MG63 (cell line): ENCODE measurements at places on chromosomes 2 and 18.
A peak's percentile ranks its signal among the peaks of the same experiment; 100 is the strongest.

- no peak for DNase-seq
These were observed 133.2 kb downstream of the COL4A4 start for GRCh38 chr2:227030789-227031188.

- no peak for DNase-seq
These were observed 1721.0 kb upstream of the PIK3C3 start for GRCh38 chr18:40233931-40234616.

- no peak for DNase-seq
These were observed 4.0 kb upstream of the TEX51 start for GRCh38 chr2:126894585-126895182.

- DNase-seq: peak; percentile 35
These were observed 37.0 kb upstream of the TMEM18 start for GRCh38 chr2:714005-714741.

- DNase-seq: no peak
These were observed 194.0 kb downstream of the ZFP36L2 start for GRCh38 chr2:43032213-43033015.

DNA sequence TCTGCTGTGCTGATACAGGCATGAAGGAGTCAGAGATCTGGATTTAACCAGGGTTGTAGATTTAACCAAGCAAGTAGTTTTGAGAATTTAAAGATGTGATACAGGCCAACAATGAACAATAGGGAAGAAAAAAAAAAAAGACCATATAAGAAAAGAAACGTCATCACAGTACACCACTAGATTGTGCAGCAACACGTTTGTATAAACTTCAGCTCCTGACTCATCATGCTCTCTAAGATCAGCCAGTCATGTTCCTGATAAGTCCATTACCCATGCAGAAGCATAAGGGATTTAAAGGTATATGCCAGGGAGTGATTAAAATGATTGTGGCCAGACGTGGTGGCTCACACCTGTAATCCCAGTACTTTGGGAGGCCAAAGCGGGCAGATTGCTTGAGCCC, 22.3 kb upstream of the ERICH2 start:
- peak; percentile 37 for DNase-seq

DNA sequence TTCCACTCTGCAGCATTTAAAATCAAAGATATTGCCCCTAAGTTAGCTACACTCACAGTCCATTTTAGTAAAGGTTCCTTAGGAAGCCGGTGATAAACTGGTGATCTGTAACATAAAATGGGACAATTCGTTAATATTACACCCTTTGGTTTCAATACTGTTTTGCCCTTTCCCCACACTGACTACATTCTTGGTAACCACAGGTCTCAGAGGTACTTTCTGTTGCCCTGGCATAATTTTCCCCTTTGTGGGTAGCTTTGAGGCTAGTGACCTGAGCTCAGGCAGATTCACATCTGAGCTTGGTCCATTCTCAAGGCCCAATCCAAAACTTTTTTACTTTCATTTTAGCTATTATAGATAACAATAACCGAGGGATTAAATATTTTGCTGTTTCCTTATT, 32.9 kb upstream of the CSRNP3 start:
- DNase-seq: no peak

GRCh38 chr2:144559681-144560080, 39.8 kb upstream of the ZEB2 start:
- DNase-seq: no peak

DNA sequence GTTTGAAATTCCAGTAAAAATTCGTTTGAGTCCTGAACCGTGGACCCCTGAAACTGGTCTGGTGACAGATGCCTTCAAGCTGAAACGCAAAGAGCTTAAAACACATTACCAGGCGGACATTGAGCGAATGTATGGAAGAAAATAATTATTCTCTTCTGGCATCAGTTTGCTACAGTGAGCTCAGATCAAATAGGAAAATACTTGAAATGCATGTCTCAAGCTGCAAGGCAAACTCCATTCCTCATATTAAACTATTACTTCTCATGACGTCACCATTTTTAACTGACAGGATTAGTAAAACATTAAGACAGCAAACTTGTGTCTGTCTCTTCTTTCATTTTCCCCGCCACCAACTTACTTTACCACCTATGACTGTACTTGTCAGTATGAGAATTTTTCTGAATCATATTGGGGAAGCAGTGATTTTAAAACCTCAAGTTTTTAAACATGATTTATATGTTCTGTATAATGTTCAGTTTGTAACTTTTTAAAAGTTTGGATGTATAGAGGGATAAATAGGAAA, 80.7 kb downstream of the ACSL3 start:
- no peak for DNase-seq

GRCh38 chr2:53859206-53860181, at the start of gene GPR75:
Gene GPR75 (minus strand): TSS chr2:53859967. CDS start chr2:53854756, 5,211 bp downstream.
- DNase-seq: no peak

GRCh38 chr2:11498543-11499034, 32.6 kb upstream of the E2F6 start:
- DNase-seq: peak; percentile 26

GRCh38 chr18:13661051-13661778, 65.1 kb downstream of the FAM210A start:
- DNase-seq: no peak

DNA sequence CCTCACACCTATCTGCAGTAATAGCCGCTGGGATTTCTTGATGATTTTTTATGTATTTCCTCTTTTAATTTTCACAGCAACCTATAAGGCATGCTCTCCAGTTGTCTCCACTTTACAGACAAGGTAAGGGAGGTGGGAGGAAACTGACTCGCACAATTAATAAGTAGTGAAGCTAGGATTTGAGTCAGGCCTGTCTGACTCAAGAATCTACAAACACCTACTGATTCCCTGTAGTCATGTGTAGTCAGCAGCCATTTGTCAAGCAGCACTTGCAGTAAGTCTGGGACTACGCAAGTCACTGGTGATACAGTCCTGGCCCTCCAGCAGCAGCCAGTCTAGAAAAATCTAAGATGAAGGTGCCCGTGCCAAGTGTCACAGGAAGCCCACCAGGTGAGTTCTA, 193.6 kb upstream of the PKDCC start:
- DNase-seq: no peak

GRCh38 chr18:3184275-3184963, 35.3 kb downstream of the MYOM1 start:
- no peak for DNase-seq

DNA sequence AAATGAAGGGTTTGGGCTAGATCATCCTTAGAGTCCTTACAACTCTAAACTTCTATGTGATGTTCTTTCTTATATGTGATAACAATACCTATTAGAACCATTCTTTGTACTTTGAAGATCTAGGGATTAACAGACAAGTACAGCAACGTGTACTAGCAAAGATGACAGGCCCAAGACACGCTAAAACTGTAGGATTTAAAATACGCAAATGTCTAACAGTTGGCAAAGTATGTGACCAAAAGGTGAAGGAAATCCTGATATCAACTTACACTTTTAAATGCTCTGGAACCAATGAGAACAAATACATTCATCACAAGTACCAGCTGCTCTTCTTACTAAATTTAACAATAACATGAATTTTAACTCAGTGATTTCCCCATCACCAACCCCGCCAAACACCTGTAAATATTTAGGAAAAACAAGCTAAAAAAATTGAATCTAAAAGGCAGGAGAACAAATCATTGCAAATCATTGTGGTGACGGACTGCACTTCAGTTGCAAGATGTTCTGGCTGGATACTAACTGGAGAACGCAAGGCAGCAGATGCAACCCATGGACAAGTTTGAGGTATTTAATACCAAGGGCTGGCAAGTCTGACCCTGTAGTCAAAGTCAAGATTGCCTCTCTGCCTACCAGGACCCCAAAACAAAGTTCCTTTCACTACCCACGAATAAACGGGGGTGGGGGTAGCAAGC, 1.4 kb downstream of the ANKRD44 start:
- no peak for DNase-seq

- no peak for DNase-seq
These were observed 174.7 kb downstream of the DNER start for GRCh38 chr2:229539628-229540027.

DNA sequence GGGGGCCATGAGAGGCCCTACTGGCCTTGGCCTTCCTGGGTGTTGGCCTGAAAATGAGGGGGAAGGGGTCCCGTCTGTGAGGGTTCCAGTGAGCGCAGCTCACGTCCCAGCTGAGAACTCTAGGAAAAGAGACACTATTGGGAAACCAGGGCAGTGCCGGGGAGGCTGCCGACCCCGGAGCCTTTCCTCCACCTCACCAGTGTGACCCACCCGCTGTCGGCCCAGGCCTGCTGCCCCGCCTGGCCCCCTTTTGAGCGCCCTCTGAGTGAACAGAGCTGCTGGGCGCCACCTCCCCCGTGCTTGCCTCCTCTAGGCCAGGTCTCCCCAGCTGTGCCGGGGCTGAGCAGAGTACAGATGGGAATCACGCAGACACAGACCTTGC, 17.5 kb upstream of the ARHGEF4 start:
- DNase-seq: no peak

GRCh38 chr2:25620077-25620476, 53.3 kb downstream of the DTNB start:
- no peak for DNase-seq

DNA sequence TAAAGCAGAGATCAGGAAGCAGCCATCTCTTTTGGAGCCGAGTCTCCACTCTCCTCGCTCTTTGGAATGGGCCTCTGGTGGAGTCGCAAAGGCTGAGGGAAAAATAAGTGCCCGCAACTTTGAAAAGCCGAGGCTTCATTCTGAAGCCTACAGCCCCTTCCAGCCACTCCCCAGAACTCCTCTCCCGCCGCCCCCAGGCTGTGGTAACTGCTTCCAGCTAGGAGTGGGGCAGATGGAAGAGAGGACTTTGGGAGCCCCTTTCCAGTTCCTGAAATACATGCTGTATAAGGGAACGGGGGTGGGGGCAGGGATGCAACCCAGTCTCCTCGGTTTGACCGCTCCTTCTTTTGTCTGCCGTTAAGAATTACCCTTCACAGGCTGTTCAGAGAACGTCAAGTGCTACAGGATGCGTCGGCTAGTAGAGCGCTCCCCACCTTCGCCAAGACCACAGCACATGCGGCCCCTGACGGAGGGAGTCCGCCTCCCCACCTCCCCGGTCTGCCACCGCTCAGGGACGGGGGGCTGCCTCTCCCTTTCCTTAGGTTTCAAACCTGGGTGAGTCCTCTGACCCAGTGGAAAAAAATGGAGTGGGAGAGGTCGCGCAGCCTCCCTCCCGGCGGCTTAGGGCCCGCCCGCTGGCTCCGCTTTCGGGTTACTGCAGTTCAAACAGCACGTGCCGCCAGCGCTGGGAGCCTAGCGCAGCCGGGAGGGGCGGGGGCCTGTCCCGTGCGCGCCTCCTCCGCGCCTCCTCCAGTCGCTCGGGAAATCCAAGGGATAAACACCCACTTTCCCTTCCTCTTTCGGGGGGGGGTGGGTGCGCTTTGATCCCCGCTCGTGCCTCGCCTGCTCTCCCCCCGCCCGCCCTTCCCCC, 4.9 kb downstream of the CYP26B1 start:
- peak; percentile 84 for DNase-seq

- DNase-seq: no peak
These were observed 21.0 kb downstream of the SEMA4F start for GRCh38 chr2:74675090-74675489.

DNA sequence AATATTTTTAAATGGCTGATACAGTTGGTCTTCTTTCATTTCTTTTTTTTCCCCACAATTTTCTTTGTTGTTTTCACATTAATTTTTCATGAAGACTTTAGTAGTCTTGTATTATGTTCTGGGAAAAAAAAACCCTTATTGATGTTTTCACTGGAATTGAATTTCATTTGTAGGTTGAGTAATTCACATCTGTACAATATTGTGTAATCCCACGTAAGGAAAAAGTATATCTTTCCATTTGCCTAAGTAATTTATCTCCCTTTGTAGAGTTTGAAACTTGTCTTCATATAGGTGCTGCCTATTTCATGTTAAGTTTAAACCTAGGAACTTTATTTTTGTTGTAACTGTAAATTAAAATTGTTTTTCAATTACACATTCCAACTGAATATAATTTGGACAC, 2.0 kb downstream of the DNAJC27 start:
- DNase-seq: no peak

DNA sequence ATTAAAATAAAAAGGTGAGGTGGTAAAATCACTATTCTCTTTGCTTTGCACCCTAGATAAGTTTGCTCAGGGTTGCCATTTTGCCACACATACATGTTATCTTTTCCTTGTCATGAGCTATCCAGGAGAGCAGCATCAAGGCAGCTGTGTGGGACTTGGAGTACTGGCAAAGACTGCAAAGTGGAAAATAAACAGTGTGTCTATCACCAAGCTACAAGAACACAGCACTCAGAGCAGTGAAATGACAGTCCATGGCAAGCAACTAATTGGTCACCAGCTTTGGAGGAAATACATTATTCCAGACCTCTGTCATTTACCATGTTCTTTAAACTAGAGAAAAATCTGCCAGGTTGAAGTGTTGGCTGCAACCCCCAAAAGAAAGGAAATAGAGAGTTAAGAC, 687.8 kb upstream of the FANCL start:
- no peak for DNase-seq

DNA sequence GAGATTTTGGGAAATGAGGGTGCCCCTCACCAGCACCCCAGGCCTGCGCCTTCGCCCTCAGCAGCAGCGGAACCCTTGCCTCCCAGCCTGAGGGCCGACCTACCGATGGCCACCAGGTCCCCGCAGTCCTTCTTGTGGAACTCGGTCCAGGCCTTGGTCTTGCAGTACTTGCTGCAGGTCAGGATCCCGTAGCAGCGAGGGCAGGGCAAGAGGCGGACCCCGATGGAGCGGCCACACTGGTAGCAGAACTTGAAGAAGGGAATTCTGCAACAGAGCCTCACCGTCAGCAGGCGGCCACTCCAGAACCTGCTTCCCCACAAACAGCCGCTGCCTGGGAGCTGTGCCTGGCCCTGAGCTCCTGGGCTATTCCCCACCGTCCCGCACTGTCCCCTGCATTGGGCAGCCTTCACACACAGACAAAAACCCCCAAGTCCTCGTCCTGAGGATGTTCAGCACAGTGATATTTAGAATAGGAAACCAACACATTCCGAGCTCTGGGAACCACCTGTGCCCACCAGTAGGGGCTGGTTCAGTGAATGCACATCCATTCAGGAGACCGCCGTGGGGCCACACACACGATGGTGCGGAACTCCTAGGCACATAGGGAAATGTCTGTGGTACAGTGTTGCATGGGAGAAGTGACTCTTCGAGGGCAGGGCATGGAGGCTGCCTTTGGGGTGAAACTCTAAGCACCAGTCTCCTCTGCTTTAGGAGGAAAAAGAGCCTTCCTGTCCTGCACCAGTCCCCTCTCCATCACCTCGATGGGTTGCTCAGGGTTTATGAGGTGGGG, 45.6 kb downstream of the GPC1 start:
- DNase-seq: no peak

- DNase-seq: no peak
These were observed 39.2 kb downstream of the CCDC138 start for GRCh38 chr2:108825736-108826135.

- no peak for DNase-seq
These were observed 13.0 kb upstream of the SULT1C4 start for GRCh38 chr2:108364676-108365297.

- no peak for DNase-seq
These were observed 93.3 kb downstream of the THSD7B start for GRCh38 chr2:136858656-136859055.

DNA sequence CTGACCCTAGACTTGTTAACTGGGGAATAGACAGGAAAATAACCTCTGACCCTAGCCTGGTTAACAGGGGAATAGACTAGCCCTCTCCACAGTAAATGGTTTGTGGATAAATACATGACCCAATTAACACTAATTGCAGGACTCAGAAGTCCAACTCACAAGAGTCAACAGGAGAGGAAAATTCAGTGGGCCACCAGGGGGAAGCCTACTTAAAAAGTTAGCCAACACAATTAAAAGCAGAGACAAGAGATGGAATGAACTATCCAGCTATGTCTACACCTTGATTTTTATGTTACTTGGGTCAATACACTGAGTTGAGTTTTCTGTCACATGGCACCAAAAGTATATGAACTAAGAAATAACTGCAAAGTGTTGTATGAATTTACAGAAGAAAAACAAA, 158.8 kb upstream of the SLC39A10 start:
- DNase-seq: peak; percentile 5
